Lower leg skin (tissue), 4 donors: ENCODE measurements at places on chromosomes 3 and 15.

- no peak for DNase-seq
These were observed 216.3 kb downstream of the CLSTN2 start for GRCh38 chr3:140151321-140151720.

DNA sequence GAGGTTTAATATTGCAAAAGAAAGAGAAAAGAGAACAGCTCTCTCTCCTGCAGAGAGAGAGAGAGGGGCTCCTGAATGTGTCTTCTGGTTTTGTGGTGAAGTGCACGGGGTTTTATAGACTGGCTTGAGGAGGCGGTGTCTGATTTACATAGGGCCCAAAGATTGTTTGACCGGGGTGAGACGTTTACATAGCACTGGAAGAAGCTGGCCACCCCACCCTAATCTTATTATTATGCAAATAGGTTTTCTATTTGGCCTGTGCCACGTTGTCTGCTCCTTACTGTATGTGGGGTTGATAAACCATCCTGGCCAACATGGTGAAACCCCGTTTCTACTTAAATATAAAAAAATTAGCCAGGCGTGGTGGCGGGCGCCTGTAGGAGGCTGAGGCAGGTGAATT, 268.6 kb downstream of the SV2B start:
- DNase-seq: no peak

DNA sequence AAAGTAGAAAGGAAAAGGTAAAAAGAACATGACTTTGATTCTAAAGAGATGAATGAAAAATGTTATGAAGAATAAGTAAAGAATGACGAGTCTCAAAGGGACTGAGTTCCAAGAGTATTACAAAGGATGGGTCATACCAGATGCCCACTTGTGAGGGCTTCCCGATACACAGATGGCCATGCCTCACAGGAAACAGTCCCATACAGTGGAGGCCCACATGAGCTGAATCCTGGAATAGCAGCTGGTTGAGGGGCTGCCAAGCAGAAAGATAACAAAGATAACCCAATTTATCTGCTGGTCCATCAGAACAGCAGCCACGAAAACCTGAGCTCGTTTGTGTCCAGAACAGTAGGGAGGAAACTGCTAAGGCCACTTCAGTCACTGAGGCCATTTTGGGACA, 3.7 kb downstream of the SSR3 start:
- DNase-seq: no peak

DNA sequence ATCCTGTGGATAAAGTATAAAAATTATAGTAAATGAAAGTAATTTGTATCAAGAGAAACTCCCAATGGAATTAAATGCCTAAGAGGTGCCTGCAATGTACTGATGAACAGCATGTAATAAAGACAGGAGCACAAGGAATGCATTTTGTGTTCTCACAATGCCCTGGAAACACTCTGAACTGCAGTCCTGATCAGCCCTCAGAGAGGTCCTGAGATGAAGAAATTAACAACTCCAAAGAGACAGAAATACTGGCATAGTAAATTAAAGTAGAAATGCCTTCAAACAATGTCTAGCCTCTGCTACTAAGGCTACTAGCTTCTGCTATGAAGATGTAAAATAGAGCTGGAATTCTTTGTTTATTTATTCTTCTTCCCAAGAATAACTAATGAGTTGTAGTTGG, 59.9 kb downstream of the CFAP20DC start:
- no peak for DNase-seq

DNA sequence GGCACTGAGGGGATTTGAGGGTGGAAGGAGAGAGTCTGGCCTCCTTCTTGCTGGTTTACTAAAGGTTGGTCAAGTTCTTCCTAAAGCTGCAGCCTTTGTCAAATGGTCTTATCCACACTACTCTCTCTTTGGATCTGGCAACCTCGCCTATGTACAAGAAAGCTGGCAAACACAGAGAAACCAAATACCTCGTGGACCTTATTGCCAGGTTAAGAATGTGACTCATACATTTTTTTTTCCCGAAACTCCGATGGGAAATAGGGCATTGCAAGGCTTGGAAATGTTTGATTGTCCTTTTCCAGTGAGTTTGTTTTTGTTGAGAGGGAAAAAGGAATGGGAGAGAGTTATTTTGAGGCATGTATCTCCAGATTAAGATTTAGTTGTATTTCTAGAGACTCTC, 13.9 kb downstream of the EOMES start:
- no peak for DNase-seq

- DNase-seq: no peak
These were observed 25.8 kb downstream of the COLQ start for GRCh38 chr3:15495461-15496340.
